ENCODE measurements at places on chromosomes 4 and X.

GRCh38 chr4:3641501-3641900 lies 109.3 kb upstream of the LRPAP1 start:
- DNase-seq: no peak

DNA sequence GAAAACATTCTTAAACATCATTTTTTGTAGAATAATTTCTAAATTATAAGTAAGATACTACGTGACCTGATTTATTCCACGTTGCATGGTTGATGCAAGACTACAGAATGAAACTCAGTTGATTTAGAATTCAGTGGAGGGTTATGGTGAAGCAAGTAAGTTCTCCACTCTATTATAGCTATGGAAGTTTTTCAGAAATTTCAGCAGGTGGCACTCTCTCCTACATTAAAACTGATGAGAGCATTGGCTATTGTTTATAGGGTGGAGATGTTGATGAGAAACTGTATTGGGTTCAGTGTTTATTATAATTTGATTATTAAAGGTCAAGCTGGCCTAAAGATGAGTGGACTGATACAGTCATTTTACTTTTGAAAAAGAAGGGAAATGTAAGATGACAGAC lies 88.0 kb downstream of the FNIP2 start:
- DNase-seq: peak; percentile 50

GRCh38 chr4:28386776-28387175 lies 1526.1 kb downstream of the STIM2 start:
- no peak for DNase-seq

- DNase-seq: no peak
These were observed 104.1 kb downstream of the TNIP2 start for GRCh38 chr4:2651998-2652397.

DNA sequence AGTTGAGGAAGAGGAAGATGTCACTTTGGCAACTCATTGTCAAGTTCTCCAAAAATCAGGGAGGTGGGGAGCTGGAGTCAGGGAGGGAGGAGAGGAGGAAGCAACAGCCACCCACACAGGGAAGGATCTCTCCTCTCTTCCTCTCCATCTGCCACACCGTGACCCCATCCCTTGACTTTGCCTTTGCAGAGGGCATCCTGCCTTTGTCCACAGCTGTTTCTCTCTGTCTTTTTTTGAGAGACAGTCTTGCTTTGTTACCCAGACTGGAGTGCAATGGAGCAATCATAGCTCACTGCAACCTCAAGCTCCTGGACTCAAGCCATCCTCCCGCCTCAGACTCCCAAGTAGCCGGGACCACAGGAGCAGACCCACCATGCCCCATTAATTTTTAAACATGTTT lies 276.0 kb downstream of the SHOX start:
- no peak for DNase-seq

DNA sequence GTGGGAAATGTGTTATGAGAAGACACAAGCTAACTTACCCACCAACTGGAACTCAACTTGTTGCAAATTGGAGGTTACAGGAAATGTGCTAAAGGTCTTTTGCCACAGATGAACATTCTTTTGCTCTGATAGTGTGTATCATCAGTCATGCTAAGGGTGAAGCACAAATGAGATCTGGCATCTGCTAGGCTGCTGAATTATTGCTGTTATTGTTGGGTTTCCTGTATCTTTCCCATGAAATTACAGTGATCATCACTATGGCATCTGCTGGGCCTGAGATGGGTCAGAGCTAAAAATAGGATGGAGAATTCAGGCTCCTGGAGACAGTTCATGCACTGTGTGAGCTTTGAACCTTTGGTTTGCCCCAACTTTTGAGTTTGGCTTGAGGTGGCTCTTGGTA lies 124.5 kb downstream of the NPNT start:
- DNase-seq: no peak

GRCh38 chr4:177528620-177529019 lies 86.4 kb upstream of the AGA start:
- no peak for DNase-seq

GRCh38 chrX:16695079-16695676 lies 17.3 kb downstream of the CTPS2 start:
- DNase-seq: no peak

- DNase-seq: no peak
These were observed 5.4 kb upstream of the SH3BP2 start for GRCh38 chr4:2787230-2788100.

DNA sequence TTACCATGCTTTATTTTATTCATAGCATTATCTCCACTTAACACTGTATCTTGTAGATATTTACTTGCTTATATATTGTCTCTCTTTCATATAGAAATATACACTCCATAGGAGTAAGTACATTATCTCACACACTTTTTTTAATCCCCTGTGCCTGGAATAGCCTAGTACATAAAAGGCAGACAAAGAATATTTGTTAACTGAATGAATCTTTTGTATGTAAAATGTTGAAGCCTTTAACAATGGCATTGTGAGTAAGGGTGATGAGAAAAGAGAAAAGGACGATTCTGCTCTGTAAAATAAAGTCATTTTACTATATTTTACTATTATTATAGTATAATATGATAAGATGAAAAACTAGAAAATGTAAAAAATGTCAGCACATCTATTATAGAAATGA lies 97.7 kb upstream of the PDHA2 start:
- no peak for DNase-seq

GRCh38 chrX:39653691-39654090 lies 444.1 kb downstream of the BCOR start:
- no peak for DNase-seq

DNA sequence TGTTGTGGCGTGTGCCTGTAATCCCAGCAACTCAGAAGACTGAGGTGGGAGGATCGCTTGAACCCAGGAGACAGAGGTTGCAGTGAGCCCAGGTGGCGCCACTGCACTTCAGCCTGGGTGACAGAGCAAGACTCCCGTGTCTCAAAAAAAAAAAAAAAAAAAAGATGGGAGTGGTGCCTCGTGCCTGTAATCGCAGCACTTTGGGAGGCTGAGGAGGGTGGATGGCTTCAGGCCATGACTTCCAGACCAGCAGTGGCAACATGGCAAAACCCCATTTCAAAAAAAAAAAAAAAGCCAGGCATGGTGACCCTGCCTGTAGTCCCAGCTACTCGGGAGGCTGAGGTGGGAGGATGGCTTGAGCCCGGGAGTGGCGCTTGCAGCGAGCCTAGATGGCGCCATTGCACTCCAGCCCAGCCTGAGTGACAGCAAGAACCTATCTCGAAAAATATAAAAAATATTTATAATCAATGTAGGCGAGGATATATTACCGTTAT lies 27.0 kb downstream of the EIF2S3 start:
- DNase-seq: peak; percentile 47

Measured in SW 1271 (cell line).